ENCODE measurements at places on chromosomes 7 and 10.

GRCh38 chr7:150398965-150399320, 19.8 kb downstream of the ZNF775 start:
- no peaks in the 10 kb centered on the region for H3K36me3 ChIP-seq
- H3K27ac ChIP-seq = no peak overlapping the region
- peak; percentile 56 for DNase-seq
- H3K4me3 ChIP-seq = no peak overlapping the region
- peaks cover 10% of the 10 kb centered on the region for H3K4me1 ChIP-seq
- no peaks in the 10 kb centered on the region for H3K27me3 ChIP-seq

DNA sequence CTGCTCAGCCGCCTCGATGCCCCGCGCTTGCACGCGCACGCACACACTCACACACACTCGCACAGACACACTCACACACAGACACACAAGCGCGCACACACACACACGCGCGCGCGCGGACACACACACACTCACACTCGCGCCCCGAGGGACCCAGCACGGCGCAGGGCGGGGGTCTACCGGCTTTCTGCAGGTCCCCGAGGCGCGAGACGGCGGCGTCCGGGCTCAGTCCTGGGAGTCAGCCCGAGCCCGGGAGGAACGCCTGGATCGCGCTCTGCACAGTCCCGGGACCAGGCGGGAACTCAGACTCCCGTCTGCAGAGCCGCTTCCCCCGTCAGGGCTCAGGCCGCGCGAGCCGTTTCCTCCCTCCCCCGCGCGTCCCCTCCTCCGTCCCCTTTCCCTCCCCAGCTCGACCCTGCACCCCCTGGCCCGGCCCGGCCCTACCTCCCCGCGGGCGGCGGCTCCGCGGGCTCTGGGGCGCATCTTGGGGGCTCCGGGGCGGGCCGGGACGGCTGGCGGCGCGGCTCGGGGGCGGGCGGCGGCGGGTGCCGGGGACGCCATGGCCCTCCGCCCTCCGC, 464 bp downstream of the DENND2A start:
- H3K27ac ChIP-seq = peak overlapping the region; percentile 83
- DNase-seq = peak; percentile 80
- no peaks in the 10 kb centered on the region for H3K27me3 ChIP-seq
- no peaks in the 10 kb centered on the region for H3K36me3 ChIP-seq

GRCh38 chr7:132654150-132654549, 77.9 kb upstream of the PLXNA4 start:
- H3K4me1 ChIP-seq = no peaks in the 10 kb centered on the region
- no peak overlapping the region for H3K27ac ChIP-seq
- no peak overlapping the region for H3K4me3 ChIP-seq
- DNase-seq = no peak

GRCh38 chr10:110793886-110794285, 77.8 kb upstream of the PDCD4 start:
- peaks cover 65% of the 10 kb centered on the region for H3K4me1 ChIP-seq
- peak overlapping the region; percentile 66 for H3K27ac ChIP-seq
- no peak overlapping the region for H3K4me3 ChIP-seq
- no peaks in the 10 kb centered on the region for H3K36me3 ChIP-seq
- no peaks in the 10 kb centered on the region for H3K27me3 ChIP-seq
- no peak for DNase-seq

DNA sequence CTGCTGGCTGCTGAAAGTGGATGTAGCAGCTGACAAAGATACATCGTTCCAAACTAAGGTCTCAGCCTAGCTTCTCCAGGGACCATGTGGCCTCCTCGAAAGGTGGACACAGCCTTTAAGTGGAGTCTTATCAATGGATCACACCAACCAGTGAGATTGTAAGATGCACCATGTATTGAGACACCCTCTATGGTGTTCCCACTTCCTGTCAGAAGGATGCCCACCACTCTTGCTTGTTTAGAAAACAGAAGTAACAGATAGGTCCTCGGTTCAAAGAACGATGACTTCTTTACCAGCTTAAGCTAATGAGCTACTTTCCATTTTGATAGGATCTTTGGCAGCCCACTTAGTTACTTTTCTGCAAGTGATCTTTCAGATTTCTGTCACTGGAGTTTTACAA, 34.3 kb downstream of the SLC25A13 start:
- no peak for DNase-seq
- H3K4me1 ChIP-seq = no peaks in the 10 kb centered on the region
- H3K27ac ChIP-seq = no peak overlapping the region
- H3K36me3 ChIP-seq = no peaks in the 10 kb centered on the region

DNA sequence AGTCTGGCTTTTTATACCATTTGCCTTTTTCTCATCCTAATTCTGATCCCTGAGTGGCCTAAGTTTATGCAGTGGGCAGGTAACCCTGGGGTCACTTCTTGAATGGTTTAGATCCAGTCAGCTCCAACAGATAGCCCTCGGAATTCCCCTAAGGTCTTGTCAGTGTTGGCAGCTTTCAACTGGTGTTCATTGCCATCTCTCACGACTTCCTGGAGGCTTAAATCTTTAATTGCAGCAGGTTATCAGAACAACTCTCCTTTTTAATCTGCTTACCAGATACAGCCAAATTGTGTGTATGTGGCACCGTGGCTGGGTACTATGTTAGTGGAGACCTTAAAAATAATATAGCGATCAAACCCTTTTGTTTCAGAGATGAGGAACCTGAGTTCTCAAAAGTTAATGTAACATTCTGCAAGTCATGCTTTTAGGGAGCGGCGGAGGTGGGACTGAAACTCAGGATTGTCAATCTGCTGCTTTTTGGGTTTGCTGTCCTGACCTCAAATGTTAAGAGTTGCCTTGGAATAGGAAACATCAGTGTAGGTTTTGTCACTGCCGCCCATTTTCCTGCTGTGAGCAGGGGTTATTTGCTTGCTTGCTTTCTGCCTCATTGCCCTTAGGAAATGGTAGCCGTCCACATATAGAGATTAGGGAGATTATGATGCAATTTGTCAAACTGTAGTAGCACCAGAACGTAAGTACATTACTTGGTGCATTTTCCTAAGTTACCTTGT, 818 bp downstream of the DLD start:
- H3K27ac ChIP-seq = peak overlapping the region; percentile 98
- peak overlapping the region; percentile 83 for H3K4me3 ChIP-seq
- no peaks in the 10 kb centered on the region for H3K4me1 ChIP-seq
- no peaks in the 10 kb centered on the region for H3K36me3 ChIP-seq
